ENCODE measurements at places on chromosomes 5 and 9. TPM values are rescaled to one million over a fixed set of nuclear protein-coding genes. Genes with fewer than 3 reads are reported as not detected.

RAD17 gene
- total RNA-seq, result 24.9 TPM

SPATA6L gene
- 0.33 TPM for total RNA-seq

SPDL1 gene
- 32.9 TPM for total RNA-seq

SLC4A9 gene
- 0.72 TPM for total RNA-seq

PIP5K1B gene
- 0.63 TPM for total RNA-seq

GCNT4 gene
- 2.2 TPM for total RNA-seq

HSPB3 gene
- total RNA-seq, result not detected

GABRA1 gene
- total RNA-seq, result not detected

MARCHF6 gene
- total RNA-seq, result 106 TPM

OR1Q1 gene
- total RNA-seq, result not detected

ADAMTSL2 gene
- total RNA-seq, result not detected

NFIL3 gene
- total RNA-seq, result 26.1 TPM

SEMA5A gene
- 0.10 TPM for total RNA-seq

F12 gene
- total RNA-seq, result 0.68 TPM

SLC6A19 gene
- total RNA-seq, result not detected

CD14 gene
- 0.77 TPM for total RNA-seq

PCDHB10 gene
- not detected for total RNA-seq

BNC2 gene
- total RNA-seq, result not detected

OTP gene
- not detected for total RNA-seq

KIF4B gene
- total RNA-seq, result 0.05 TPM

PCDHAC2 gene
- not detected for total RNA-seq

SLC45A2 gene
- not detected for total RNA-seq

MAMDC4 gene
- 13.4 TPM for total RNA-seq

PRUNE2 gene
- total RNA-seq, result not detected

DCTN3 gene
- total RNA-seq, result 122 TPM

IL33 gene
- not detected for total RNA-seq

BICD2 gene
- 30.2 TPM for total RNA-seq

PCDHGA12 gene
- total RNA-seq, result not detected

AK8 gene
- total RNA-seq, result not detected

TMEM252 gene
- not detected for total RNA-seq

PLAC8L1 gene
- total RNA-seq, result not detected

DDX4 gene
- total RNA-seq, result 0.51 TPM

LCN12 gene
- 2.8 TPM for total RNA-seq

MBLAC2 gene
- total RNA-seq, result 6.2 TPM

ACOT12 gene
- total RNA-seq, result not detected

ROPN1L gene
- total RNA-seq, result 4.2 TPM

STK32A gene
- total RNA-seq, result not detected

RAB14 gene
- 60.6 TPM for total RNA-seq

All from activated naive CD4-positive, alpha-beta T cell treated with anti-CD3 and anti-CD28 coated beads, Interleukin-2, amount 10 ng/mL, durations not matched to agents 5 hours and 36 hours (primary cell).